ENCODE measurements at places on chromosomes 6 and 20.
A peak's percentile ranks its signal among the peaks of the same experiment; 100 is the strongest.

DNA sequence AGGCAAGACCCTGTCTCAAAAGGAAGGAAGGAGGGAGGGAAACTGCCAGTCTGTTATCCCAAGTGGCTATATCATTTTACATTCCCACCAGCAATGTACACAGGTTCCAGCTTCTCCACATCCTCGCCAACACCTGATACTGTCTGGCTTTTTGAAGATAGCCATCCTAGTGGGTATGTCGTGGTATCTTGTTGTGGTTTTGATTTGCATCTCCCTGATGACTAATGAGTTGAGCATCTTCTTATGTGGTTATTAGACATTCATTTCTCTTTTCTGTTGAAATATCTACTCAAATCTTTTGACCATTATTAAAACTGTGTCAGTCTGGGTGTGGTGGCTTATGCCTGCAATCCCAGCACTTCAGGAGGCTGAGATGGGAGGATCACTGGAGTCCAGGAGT, 47.9 kb upstream of the ARID1B start:
- peak; percentile 81 for DNase-seq

- no peak for DNase-seq
Measured at GRCh38 chr6:6587696-6588063, 840 bp upstream of the LY86 start.

DNA sequence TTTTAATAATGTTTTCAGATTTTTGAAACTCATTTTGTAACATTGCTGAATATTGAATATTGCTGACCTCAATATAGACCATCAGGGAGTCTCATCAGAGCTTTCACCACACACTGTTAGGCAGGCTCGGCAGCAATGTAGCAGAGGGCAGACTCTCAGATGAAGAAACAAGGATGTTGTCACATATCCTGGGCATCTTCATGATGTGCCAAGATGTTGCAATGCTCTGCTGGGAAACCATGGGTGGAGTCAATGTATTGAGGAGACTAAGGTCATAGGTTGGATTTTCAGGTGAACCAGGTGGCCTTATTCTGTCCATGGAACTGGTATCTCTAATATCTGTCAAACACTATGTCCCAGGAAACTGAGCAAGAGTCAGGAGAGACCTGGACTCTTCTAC, 27.3 kb downstream of the NR2E1 start:
- DNase-seq = no peak

DNA sequence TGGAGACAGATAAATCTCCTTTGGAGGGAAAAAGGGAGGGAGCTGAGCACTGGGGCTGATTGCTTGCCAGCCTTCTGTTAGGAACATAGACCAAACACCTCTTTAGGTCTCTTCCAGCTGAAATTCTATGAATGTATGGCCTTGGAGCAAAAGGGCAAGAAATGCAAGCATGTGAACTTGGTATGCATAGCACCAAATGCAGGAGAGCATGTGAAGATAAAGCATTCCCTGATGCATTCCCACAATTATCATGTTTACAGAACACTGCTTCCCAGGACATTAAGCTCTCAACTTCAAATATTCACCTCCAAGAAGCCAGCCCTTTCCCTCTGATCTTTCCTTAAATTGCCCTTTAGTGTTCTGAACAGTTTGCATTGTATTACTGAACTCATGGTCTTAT, 15.6 kb downstream of the RIPOR2 start:
- no peak for DNase-seq

DNA sequence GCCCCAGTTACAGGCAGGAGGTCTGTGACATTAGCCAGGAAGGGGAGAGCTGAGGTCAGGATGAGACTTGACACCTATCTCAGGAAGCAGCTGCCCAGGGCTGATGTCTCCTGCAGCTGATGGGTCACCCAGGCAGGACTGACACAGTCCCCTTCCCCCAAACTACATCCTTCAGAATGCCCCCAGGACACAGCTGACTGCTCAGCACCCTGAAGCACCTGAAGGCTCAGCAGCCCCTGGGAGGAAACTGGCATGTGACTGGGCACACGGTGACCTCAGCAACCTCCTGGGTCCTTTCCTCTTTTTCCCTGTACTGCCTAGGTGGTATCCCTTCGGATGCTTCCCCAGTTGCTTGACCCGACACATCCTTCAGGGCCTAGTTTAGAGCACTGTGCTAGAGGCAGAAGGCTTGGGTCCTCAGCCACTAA, 1.9 kb downstream of the SDC4 start:
- DNase-seq = no peak

DNA sequence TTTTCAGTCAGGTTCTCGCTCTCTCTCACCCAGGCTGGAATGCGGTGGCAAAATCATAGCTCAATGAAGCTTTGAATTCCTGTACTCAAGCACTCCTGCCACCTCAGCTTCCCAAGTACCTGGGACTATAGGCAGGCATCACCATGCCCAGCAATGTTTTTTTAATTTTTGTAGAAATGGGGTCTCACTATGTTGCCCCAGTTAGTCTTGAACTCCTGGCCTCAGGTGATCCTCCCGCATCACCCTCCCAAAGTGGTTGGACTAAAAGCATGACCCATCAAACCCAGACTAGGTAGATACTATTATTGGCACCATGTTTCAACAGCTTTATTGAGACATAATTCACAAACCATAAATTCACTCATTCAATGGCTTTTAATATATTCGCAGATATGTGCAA, 72.7 kb upstream of the RUNX2 start:
- DNase-seq = no peak

GRCh38 chr6:39902786-39903465, 31.3 kb downstream of the MOCS1 start:
- no peak for DNase-seq

All from fibroblast of mammary gland (primary cell).